ENCODE measurements at places on chromosomes 4 and X. TPM values are rescaled to one million over a fixed set of nuclear protein-coding genes. Genes with fewer than 3 reads are reported as not detected.

The SSX3 gene
- total RNA-seq = not detected

The PABPC1L2B gene
- not detected for total RNA-seq

The EMCN gene
- total RNA-seq = 10.4 TPM

The DMD gene
- total RNA-seq = 190 TPM

The ASB11 gene
- total RNA-seq = 15.1 TPM

The GABRQ gene
- 0.52 TPM for total RNA-seq

The TXK gene
- total RNA-seq = 0.52 TPM

The GUCY1A1 gene
- 19.8 TPM for total RNA-seq

The EDA2R gene
- 1.0 TPM for total RNA-seq

The CXorf65 gene
- total RNA-seq = not detected

The LGI2 gene
- 1.6 TPM for total RNA-seq

The GK2 gene
- not detected for total RNA-seq

The NPNT gene
- total RNA-seq = 74.1 TPM

The NEUROG2 gene
- not detected for total RNA-seq

The CCSER1 gene
- 1.0 TPM for total RNA-seq

The STOX2 gene
- 9.4 TPM for total RNA-seq

The PAGE1 gene
- total RNA-seq = not detected

The PNMA6A gene
- 3.7 TPM for total RNA-seq

The HMX1 gene
- total RNA-seq = not detected

The CD99L2 gene
- total RNA-seq = 25.1 TPM

The PLK4 gene
- 5.7 TPM for total RNA-seq

The TEX11 gene
- total RNA-seq = not detected

The OTC gene
- not detected for total RNA-seq

The AGTR2 gene
- total RNA-seq = 40.2 TPM

The CXorf58 gene
- not detected for total RNA-seq

The PITX2 gene
- 16.2 TPM for total RNA-seq

The RASL11B gene
- 6.3 TPM for total RNA-seq

The NWD2 gene
- not detected for total RNA-seq

The MND1 gene
- 6.8 TPM for total RNA-seq

The RAI2 gene
- total RNA-seq = 0.52 TPM

The COL25A1 gene
- total RNA-seq = 3.7 TPM

The ZNF157 gene
- total RNA-seq = 0.52 TPM

The MAGEC3 gene
- total RNA-seq = not detected

The FAM9B gene
- total RNA-seq = not detected

The NSDHL gene
- total RNA-seq = 10.4 TPM

Measured in skeletal muscle tissue (tissue), 5 donors.